ENCODE measurements at places on chromosomes 4 and X.

DNA sequence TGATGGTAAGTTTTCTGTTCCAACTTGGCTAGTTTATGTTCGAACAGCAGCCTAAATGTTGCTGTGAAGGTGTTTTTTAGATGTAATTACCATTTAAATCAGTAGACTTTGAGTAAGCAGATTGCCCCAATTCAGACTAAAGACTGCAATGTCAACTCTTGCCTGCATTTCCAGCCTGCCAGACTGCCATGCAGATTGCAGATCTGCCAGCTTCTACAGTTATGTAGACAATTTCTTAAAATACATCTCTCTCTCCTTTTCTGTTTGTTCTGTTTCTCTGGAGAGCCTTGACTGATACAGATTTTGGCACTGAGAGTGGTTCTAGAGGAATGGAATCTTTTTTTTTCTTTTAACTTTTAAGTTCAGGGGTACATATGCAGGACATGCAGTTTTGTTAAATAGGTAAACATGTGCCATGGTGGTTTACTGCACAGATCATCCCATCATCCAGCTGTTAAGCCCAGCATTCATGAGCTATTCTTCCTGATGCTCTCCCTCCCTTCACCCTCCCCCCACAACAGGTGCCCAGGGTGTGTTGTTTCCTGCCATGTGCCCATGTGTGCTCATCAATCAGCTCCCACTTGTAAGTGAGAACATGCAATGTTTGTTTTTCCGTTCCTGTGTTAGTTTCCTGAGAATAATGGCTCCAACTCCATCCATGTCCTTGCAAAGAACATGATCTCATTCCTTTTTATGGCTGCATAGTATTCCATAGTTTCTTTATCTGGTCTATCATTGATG lies 227.8 kb downstream of the CPE start:
- no peak for DNase-seq

DNA sequence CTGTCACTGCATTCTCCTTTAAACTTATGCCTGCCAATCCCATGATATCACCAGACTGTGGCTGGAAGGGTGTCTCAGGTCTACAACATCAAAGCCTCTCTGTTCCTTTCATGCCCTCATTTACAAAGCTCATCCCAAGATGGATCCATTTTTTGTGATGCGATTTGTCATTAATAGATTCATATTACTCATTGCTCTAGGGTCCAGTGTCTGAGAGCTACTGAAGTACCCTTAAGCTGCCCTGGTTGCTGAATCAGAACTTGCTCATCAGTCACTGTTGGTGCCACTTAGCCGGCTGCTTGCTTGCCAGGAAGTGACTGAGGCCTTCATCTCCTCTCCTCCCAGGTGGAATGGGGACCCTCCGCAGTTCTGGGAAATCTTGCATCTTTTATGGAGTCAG lies 395.5 kb upstream of the BOD1L1 start:
- no peak for DNase-seq

DNA sequence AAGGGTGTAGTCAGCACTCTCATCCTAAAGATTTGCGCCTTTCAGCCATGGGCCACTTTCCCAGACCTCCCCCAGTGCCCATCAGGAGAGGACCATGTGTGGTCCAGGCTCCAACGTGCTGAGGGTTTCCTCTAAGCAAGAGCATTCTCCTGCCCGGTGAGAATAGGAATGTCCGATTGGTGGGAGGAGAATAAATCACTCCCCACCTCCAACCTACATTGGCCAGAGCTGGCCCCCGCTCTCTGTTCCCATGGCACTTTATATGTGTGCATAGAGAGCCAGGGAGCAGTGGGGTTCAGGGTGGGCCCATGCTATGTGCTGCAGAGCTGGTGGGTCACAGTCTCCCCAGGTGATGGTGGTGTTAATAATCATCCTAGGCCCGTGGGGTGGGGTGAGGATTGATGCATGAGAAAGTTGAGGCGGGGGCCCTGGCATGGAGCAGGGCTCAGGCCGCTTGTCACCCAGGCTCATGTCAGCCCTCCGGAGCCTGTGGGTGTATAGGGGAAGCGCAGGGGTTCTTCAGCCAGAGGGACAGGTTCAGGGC lies 6.8 kb upstream of the SORCS2 start:
- DNase-seq, result no peak

DNA sequence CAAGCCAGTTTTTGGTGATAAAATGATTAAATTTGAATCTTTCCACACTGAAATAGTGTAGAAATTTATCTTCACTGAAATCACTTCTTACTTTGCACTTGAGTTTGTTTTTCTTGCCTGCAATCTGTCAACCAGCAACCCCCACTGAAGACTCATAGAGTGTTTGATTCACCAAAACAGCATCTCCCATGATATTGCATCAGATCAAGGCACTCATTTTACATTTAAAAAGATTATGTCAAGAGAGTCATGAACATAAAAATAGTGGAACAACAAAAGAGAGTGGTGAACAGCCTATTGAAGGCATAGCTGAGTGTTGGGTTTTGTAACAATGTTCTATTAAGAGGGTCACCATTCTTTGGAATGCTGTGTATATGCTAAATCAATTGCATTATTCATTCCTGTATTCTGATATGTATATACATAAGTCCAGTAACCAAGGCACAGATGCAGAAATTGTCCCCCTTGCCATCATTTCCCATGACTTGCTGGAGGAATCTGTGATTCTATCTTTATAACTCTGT lies 1934.9 kb downstream of the ARAP2 start:
- DNase-seq, result no peak

- no peak for DNase-seq
Observed at GRCh38 chrX:4754878-4755604, 1041.6 kb upstream of the PRKX start.
